Stimulated activated CD8-positive, alpha-beta memory T cell treated with anti-CD3 and anti-CD28 coated beads, Interleukin-15, amount 100 ng/mL, for 1 hour (primary cell): ENCODE measurements at places on chromosomes 4 and X.

- no peak for DNase-seq
Measured at GRCh38 chr4:72513227-72513626, 55.8 kb downstream of the ADAMTS3 start.

DNA sequence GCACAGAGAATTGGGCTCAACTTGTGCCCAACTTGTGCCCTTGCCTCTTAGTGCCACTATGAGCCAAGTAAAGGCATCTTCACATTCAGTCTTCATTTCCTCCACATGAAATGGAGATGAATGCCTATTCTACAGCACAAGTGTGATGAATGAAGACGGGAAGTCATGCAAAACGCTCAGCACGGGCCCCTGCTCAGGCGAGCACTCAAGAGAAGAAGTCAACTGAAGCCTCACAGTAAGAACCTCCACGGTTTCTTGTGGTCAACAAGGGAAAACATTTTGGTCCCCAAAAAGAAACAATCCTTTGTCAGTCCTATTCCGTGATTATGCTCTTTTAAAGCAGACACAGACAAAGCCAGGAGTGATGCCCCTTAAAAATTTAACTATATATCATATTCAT is 87.0 kb downstream of the IRF2 start:
- DNase-seq: no peak

DNA sequence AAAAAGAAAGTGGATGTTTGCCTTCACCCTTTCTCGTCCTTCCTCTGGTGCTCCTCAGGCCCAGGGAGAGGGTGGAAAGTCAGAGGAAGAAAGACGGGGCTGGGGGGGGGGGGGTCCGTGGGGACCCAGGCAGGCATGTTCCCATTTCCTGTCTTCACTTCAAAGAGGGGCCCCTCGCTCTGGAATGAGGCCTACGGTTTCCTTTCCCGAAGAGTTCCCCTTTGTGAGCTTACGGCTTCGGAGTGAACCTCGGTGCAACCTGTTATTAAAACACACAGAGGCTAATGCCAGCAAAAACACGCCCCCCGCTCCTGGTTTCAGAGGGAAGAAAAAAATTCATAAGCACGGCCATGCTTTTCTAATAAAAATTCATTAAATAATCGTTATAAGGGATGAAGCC is 40.1 kb downstream of the SHOX start:
- no peak for DNase-seq

DNA sequence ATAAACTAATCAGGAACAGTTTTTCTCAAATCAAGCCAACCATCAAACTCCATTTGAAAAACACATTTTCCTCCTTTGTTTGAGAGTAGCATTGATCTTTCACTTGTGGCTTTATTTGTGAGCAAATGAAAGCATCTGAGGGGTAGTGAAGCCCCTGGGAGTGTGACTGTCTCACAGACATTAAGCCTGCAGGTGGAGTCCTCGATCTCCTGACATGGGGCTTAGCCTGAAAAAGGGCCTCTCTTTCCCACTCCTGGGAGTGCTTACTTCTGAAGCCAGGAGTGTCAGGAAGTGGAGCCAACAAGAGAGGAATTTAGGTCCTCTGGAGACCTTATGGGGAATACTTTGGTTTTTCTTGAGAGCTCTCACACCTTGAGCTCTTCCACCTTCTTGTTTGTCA is 158.2 kb upstream of the SFRP2 start:
- DNase-seq: no peak

- no peak for DNase-seq
Measured at GRCh38 chr4:109690690-109691410, 12.4 kb downstream of the CASP6 start.

GRCh38 chrX:31551913-31552312 is 480.1 kb upstream of the FTHL17 start:
- no peak for DNase-seq

GRCh38 chr4:172073590-172073989 is 260.4 kb downstream of the GALNTL6 start:
- DNase-seq: no peak

- no peak for DNase-seq
Measured at GRCh38 chrX:132741689-132742088, 216.7 kb downstream of the HS6ST2 start.

DNA sequence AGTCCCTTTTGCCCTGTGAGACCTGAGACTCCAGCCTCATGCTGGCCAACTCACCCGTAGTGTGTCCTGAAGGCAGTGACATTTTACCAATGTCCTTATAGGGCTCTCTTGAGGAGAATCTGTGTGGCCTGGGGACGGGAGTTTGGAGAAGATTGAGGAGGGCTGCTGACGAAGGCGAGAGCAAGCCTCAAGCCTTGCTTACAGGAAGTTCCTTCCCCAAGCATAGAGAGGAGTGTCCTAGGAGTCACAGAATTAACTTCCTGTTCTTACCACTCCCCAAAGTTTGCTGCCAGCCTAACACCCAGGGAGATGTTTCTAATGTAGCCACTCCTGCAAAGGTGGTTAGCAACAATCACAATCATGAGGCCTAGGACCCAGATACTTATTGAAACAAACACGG is at the start of gene NXF3:
Gene NXF3 (minus strand): TSS at position 202 of the 400 bp plus-strand sequence. CDS start 120 bp downstream, at position 82.
- no peak for DNase-seq

GRCh38 chrX:36422368-36422767 is 502.8 kb downstream of the CFAP47 start:
- DNase-seq: no peak

- no peak for DNase-seq
Measured at GRCh38 chr4:110119337-110119736, 79.1 kb downstream of the ELOVL6 start.

- no peak for DNase-seq
Measured at GRCh38 chr4:24010994-24011393, 121.1 kb upstream of the PPARGC1A start.

DNA sequence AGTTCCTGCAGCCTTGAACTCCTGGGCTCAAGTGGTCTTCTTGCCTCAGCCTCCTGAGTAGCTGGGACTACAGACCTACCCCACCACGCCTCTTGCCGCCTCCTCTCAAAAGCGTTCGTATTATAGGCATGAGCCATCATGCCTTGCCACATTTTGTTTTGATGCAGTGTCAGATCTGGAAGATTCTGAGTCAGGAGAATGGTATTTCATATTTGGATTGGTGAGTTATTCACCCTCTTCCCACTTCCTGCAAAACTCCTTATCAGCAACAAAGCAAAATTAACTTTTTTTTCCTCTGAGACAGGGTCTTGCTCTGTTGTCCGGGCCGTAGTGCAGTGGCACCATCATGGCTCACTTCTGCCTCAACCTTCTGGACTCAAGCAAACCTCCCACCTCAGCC is 29.6 kb downstream of the REST start:
- no peak for DNase-seq

- no peak for DNase-seq
Measured at GRCh38 chr4:129346036-129346435, 250.1 kb downstream of the C4orf33 start.

- DNase-seq: no peak
Measured at GRCh38 chrX:105650986-105651385, 171.4 kb upstream of the NRK start.

DNA sequence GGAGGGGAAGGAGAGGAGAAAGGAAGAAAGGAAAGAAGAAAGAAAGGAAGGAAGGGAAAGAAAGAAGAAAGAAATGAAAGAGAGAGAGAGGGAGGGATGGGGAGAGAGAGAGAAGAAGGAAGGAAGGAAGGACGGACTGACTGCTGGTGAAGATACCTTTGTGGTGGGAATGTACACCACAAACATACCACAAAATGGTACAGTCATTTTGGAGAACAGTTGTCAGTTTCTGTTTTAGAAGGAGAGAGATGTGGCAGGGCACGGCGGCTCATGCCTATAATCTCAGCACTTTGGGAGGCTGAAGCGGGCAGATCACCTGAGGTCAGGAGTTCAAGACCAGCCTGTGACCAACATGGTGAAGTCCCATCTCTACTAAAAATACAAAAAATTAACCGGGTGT is 40.0 kb upstream of the SHISA3 start:
- no peak for DNase-seq

GRCh38 chr4:173488656-173489055 is 41.4 kb downstream of the HAND2 start:
- no peak for DNase-seq

DNA sequence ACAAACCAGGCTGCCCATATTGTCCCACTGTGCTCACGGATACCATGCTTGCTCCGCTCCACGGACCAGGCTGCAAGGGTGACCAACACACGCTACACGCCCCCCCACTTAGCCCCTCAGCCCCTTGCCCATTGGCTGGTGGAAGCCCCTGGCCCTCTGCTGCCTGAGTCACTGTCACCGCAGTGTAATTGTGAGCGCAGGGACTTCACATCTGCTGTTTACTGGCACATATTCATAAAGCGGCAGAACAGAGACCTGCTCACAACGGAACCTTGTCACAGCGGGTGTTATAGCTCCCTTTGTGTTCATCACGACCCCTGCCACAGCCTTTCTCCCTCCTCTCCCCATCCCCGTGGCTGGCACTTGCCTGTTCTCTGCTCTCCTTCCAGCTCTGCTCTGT is 83.7 kb downstream of the PSAPL1 start:
- DNase-seq: no peak
